Activated naive CD4-positive, alpha-beta T cell treated with anti-CD3 and anti-CD28 coated beads, Interleukin-2, amount 10 ng/mL, durations not matched to agents 7 days and 5 days (primary cell): ENCODE measurements at places on chromosomes 7 and 10.

DNA sequence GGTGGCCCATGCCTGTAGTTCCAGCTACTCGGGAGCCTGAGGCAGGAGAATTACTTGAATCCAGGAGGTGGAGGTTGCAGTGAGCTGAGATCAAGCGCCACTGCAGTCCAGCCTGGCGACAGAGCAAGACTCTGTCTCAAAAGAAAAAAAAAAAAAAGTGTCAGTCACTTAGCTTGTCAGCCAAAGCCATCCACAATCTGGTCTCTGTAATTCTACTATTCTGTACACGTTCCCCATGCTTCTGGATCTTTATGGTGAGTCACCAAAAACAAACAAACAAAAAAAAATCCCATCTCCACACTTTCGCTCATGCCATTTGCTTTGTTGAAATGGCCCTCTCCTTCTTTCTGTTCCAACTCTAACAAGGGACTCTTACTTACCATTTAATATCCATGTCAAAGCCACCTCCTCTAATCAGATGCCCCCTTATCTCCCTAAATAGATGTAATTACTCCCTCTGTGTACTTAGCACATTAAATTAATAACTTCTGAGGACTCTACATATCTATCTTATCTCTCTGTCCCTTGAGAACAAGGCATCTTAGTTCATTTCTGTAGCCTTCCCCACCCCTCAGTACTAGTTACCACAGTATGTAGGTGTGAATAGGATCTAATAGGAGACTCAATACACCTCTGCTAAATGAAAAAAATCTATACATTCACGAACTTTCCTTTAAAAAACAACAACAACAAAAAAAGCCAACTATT, 128.4 kb downstream of the ELMO1 start:
- no peak for DNase-seq

DNA sequence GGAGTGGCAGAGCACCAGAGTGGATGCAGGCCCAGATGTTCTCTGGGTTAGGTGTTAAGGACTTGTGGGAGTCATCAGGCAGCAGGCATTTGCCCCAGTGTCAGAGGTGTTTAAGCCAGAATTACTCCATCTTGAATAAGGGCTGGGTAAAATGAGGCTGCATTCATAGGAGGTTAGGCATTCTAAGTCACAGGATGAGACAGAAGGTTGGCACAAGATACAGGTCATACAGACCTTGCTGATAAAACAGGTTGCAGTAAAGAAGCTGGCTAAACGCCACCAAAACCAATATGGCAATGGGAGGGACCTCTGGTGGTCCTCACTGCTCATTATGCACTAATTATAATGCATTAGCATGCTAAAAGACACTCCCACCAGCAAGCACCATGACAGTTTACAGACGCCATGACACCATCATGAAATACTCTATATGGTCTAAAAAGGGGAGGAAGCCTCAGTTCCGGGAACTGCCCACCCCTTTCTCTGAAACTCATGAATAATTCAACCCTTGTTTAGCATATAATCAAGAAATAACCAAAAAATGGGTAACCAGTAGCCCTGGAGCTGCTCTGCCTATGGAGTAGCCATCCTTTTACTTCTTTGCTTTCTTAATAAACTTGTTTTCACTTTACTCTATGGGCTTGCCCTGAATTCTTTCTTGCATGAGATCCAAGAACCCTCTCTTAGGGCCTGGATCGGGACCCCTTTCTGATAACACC, 882 bp upstream of the LRRC61 start:
- peak; percentile 83 for DNase-seq

DNA sequence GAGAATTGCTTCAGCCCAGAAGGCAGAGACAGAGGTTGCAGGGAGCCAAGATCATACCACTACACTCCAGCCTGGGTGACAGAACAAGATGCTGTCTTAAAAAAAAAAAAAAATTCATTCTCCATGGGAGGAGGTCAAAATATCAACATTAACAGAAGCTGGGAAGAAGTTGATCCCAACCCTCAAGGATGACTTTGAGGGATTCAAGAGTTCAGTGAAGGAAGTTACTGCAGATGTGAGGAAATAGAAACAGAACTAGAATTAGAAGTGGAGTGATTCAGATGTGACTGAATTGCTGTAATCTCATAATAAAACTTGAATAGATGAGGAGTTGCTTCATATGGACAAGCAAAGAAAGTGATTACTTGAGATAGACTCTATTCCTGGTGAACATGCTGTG, 19.7 kb upstream of the RPEL1 start:
- no peak for DNase-seq

DNA sequence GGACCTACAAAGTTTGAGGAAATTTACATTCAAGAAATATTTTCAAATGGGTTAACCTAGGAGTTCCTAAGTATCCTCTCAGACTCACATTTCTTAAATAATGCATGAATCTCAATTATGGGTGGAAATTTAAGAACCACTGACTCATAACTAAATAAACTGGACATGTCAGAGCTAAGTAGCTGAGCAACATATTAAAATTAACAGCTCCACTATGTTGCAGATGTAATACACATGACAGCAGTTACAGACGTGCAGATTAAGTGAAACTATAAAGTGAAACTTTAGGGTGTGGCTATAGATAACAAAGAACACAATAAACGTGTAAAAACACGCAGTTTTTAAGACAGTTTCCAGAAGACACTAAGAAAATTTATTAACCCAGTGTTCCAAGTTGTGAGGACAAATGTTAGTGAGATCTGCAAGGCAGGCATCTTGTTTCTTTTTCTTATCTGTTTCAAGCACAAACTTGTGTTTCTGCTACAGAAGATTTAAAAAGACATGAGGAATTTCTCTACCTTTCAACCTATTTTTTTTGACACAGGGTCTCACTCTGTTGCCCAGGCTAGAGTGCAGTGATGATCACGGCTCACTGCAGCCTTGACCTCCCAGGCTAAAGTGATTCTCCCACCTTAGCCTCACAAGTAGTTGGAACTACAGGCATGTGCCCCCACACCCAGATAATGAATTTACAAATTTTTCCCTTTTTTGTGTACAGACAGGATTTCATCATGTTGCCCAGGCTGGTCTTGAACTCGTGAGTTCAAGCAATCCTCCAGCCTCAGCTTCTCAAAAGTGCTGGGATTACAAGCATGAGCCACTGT, 25.3 kb downstream of the DNMBP start:
- DNase-seq: no peak

DNA sequence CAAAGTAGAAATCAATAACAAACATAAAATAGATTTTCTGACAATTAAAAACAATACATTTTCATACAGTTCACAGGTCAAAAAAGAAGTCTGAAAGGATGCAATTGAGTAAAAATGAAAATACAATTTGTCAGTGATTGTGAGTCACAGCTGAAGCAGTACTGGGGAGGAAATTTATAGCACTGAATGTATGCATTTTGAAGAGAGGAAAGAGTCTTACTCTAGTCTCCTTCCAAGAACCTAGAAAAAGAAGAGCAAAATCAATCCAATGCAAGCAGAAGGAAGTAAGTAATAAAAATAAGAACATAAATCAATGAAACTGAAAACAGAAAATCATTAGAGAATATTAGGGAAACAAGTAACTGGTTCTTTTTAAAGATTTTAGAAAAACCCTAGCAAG, 507.2 kb upstream of the IGFBP3 start:
- DNase-seq: no peak

- no peak for DNase-seq
Observed at GRCh38 chr10:120394446-120394845, 62.6 kb upstream of the PLPP4 start.

GRCh38 chr7:137798073-137798763, 48.6 kb downstream of the DGKI start:
- DNase-seq: no peak

GRCh38 chr10:77189520-77189919, 448.1 kb downstream of the KCNMA1 start:
- DNase-seq: no peak

- DNase-seq: no peak
Observed at GRCh38 chr10:71475243-71475871, 78.6 kb downstream of the CDH23 start.

DNA sequence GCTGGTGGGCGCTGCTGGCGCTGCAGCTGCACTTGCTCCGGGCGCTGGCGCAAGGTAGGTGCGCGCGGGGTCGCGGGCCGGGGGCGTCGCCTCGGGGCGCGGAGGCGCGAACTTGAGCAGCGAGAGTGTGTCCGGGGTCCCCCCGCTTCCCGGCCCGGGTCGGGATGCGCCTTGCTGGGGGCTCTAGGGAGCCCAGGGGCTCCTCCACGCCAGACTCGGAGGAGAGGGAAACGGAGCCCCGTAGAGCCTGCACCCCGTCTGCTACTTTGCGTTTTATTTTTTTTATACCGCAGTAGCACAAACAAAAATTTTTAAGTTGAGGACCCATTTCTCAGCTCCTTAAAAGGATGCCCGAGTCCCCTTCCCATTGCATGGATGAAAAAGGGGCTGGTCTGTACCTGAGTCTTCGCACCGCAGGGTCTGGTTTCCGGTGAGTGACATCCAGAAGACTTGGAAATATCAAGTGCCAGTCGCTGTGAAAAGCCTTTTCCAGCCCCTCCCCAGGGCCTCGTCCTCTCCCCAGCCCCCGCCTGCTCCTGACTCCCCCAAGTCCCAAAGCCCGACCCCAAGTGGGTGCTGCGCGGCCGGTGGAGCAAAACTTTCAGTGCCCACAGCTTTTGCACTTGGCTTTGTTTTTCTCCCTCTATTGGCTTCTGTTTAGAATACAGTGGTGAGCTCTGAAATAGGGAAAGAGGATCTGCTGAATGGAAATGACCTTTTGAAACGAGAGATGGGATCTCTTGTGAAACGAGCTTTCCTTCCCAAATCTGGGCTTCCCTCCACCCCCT, 973 bp downstream of the SDK1 start:
- peak; percentile 22 for DNase-seq

GRCh38 chr7:24842449-24843241, 85.4 kb upstream of the GSDME start:
- no peak for DNase-seq

DNA sequence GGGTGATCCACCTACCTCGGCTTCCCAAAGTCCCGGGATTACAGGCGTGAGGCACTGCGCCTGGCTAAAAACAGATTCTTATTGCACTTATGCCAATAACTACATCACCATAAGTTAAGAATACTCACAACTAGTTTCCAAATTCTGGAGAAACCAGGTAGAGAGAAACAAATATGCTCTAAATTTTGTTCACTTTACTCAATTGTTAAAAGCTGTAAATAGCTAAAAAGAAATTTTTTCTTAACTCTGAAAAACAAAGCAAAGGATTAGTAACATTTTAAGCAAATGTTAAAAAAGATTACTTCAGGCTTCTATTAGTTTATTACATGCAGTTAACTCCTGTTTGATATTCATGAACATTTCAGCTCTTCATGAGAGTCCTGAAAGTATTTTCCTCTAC, 28.3 kb upstream of the ZMIZ2 start:
- no peak for DNase-seq

DNA sequence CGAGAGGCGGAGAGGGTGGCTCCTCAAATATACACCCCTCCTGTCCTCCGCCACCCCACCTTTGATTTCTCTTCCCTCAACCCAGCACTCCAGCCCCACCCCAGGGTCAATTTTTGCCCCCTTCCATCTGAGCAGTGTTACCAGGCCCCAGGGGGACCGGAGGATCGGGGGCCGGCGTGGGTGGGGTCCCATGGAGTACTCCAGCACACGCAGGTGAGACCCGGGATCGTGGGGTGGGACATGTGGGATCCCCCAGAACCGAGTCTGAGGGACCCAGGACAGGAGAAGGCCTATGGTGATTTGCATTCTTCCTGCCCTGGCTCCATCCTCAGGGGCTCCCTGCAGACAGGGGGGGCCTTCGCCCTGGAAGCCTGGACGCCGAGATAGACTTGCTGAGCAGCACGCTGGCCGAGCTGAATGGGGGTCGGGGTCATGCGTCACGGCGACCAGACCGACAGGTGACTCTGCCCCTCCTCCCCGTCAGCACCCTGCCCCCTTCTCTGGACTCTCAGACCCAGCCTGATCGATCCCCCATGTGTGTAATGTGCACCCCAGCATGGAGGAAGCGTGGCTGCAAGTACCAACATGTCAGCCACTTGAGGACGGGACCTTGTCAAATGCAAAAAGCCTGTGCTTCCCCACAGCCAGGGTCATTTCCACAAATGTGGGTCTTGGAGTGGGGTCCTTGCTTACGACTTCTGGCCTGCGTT, 744 bp downstream of the TRIP6 start:
- DNase-seq: no peak

- DNase-seq: no peak
Observed at GRCh38 chr10:73113551-73113950, 3.3 kb downstream of the NUDT13 start.

- DNase-seq: no peak
Observed at GRCh38 chr10:79933961-79934360, 14.9 kb downstream of the SFTPD start.

DNA sequence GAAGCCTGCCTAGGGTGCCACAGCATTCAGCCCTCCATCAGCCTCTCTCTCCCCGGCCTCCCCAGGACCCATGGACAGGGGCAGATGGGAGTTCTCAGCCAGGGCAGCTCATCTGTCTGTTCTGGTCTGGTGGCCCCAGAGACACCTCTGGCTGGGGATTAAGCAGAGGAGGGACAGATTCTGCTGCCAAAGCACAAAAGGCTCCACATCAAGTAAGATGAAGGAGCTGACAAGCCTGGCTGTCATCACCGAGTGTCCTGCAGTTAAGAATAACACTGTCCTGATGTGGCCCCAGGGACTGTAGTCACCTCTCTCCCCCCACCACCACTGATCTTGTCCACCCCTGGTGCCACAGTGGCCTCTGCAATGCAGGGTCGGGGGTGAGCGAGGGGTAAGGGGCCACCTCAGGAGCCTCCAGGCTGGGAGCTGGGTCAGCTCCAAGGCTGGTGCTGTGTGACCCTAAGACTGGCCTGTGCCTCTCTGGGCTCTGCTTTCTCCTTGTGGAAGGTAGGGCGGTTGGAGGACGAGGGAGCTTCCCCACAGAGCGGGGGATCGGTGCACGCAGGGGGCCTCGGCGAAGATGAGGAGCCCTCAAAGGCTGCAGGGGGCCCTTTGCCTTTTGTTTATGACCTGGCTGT, 18.7 kb downstream of the C10orf105 start:
- no peak for DNase-seq

DNA sequence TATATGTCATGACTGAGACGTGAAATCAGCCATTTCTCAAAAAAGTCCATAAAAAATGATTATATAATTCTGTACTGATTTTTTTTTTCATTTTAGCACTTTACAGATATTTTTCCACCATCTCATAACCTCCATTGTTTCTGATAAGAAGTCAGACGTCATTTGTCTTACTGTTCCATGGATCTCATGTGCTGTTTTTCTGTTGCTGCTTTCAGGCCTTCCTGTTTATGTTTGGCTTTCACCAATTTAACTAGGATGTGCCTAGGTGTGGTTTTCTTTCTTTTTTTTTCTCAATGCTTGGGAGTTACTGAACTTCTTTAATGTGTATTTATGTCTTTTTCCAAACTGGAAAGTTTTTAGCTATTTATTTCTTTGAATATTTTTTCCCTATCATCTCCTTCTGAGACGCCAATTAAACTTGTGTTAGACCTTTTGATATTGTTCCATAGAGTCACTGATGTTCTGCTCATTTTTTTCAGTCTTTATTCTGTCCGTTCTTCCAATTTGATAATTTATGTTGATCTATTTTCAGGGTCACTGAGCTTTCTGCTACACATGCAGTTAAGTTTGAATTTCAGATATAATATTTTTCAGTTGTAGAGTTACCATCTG, 43.3 kb downstream of the TAF3 start:
- no peak for DNase-seq

- no peak for DNase-seq
Observed at GRCh38 chr10:37710831-37711616, 146.4 kb downstream of the ZNF248 start.
